Osteocyte (in vitro differentiated cells): ENCODE measurements at places on chromosomes 2 and 18. TPM values are rescaled to one million over a fixed set of nuclear protein-coding genes. Genes with fewer than 3 reads are reported as not detected.

- no peak overlapping the region for H3K27ac ChIP-seq
- H3K27me3 ChIP-seq, result no peaks in the 10 kb centered on the region
- H3K4me1 ChIP-seq, result peaks cover 9% of the 10 kb centered on the region
- no peak overlapping the region for H3K4me3 ChIP-seq
- H3K36me3 ChIP-seq, result no peaks in the 10 kb centered on the region
- no peak for DNase-seq
Observed at GRCh38 chr18:63787673-63788072, 12.5 kb downstream of the SERPINB7 start.

- no peaks in the 10 kb centered on the region for H3K27me3 ChIP-seq
- no peak overlapping the region for H3K27ac ChIP-seq
- DNase-seq, result no peak
- H3K4me3 ChIP-seq, result no peak overlapping the region
- no peaks in the 10 kb centered on the region for H3K4me1 ChIP-seq
- peaks cover 57% of the 10 kb centered on the region for H3K36me3 ChIP-seq
Observed at GRCh38 chr18:10789180-10789579, 263.4 kb downstream of the NAPG start.

Gene MBOAT2
- 94.7 and 101 TPM in 2 replicates for total RNA-seq

Gene MAL
- total RNA-seq, result not detected in 2 replicates

Gene GKN2
- total RNA-seq, result not detected in 2 replicates

Gene FTCDNL1
- total RNA-seq, result 0.76 TPM in 1 of 2 replicates, not detected in the other

Gene MAP2
- total RNA-seq, result 7.2 and 8.2 TPM in 2 replicates
